ENCODE measurements at places on chromosomes 13 and 19.

DNA sequence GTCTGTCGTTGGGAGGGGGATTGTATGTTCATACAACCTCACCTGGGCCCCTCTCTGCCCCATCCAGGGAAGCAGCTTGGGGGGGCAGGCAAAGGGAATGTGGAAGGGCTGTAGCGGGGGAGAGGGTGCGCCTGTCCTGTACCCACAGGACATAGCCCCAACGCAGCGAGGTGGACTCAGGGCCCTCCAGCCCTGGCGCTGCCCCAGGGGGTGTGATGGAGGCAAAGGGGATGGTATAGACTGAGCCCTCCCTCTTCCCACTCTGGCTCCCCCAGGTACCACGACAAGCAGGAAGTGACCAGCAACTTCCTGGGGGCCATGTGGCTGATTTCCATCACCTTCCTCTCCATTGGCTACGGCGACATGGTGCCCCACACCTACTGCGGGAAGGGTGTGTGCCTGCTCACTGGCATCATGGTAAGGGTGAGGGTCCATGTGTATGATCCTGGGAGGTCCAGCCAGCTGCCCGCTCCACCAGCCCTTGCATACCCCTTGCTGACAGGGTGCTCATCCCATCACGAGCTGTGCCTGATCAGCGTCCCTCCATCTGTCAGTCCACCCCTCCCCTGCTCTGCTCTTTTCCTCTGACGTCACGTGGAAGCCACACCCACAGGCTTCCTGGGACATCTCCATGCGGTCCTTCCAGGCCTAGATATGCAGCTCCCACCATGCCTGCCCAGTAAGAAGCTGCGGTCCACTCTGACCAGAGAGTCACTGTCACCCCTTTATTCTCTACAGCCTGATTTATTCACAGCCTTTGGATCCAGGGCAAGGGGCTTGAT, 18.3 kb downstream of the KCNN1 start:
- no peak for DNase-seq

- no peak for DNase-seq
Measured at GRCh38 chr13:40456397-40456953, 210.0 kb downstream of the FOXO1 start.

DNA sequence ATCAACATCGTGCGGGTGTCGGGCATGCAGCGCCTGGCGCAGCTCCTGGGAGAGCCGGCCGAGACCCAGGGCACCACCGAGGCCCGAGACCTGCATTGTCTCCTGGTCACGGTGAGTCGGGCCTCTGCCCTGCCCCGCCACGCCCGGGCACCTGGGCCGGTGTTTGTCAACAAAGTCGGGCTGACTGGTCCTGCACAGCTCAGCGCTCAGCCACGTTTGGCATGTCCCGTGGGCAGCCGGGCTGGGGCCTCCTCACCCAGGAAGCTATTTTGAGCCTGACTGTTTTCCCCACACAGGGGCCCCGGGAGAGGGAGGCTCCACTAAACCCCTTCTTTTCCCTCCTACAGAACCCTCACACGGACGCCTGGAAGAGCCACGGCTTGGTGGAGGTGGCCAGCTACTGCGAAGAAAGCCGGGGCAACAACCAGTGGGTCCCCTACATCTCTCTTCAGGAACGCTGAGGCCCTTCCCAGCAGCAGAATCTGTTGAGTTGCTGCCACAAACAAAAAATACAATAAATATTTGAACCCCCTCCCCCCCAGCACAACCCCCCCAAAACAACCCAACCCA, 1.3 kb downstream of the GADD45B start:
- no peak for DNase-seq

GRCh38 chr19:19774354-19775033, 41.6 kb upstream of the ZNF14 start:
- DNase-seq = no peak

- DNase-seq = no peak
Measured at GRCh38 chr19:43759515-43759914, 4.8 kb upstream of the SMG9 start.

GRCh38 chr19:18659281-18660050, 22.6 kb downstream of the KLHL26 start:
- DNase-seq = no peak

DNA sequence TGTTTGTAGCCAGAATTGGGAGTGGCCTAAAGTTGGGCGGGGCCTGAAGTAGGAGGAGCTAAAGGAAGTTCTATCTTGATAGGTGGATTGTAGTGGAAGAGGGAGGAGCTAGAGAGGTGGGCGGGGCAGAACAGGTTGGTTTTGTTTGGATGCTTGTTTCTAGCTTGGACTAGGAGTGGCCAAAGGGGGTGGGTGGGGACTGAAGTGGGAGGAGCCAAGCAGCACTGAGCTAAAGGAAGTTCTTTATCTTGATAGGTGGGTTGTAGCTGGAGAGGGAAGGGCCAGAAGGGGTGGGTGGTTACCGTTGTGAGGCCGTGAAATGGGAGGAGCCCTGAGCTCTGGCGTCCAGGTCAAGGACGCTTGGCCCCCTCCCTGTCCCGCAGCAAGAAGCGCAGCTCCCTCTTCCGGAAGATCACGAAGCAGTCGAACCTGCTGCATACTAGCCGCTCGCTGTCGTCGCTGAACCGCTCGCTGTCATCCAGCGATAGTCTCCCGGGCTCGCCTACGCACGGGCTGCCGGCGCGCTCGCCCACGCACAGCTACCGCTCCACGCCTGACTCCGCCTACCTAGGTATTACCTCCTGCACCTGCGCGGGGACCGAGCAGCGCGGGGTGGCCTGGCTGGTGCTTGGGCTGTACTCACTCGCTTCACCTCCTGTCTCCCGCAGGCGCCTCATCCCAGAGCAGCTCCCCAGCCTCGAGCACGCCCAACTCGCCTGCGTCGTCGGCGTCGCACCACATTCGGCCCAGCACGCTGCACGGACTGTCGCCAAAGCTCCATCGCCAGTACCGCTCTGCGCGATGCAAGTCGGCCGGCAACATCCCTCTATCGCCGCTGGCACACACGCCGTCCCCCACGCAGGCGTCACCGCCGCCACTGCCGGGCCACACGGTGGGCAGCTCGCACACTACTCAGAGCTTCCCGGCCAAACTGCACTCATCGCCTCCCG, 8.0 kb downstream of the DNASE2 start:
- DNase-seq = no peak

DNA sequence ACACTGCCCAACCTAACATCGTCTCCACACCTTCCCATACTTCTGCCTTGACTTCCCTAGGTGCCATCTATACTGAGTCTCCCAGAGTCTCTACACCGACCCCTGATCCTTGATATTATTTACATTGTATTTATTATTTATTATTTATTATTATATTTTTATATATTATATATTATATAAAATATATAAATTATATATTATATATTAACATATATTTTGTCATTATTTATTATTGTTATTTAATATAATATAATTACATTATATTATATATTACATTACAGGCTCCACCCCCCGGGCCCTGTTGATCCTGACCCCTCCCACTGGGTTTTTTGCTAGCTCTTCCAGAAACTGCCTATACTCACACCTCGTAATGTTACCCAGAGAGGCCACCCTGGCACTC, 18.4 kb upstream of the TOMM40 start:
- DNase-seq = no peak

- no peak for DNase-seq
Measured at GRCh38 chr13:46685006-46685730, 111.8 kb downstream of the ESD start.

DNA sequence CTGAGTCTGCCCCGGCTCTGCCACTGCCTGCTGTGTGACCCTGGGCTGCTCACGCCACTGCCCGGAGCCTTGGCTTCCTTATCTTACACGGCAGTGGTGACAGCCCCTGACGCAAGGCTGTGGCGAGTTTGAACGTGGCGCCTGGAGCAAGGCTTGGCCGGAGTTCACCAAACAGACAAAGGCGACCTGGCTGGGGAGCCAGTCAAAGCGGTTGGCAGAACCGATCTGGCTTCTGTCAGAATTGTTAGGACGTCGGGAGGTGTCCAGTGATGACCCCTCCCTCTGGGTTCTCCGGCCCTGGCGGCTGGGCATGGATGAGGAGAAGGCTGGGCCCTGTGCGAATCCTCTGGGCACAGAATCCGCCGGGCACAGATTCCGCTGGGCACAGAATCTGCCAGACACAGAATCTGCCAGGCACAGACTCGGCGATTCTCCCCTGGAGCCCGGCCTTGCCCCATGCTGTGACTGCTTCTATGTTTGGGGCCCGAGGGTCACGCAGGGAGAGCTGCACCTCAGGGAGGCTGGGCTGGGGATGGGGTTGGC, 11.7 kb upstream of the TMEM255B start:
- no peak for DNase-seq

- DNase-seq = no peak
Measured at GRCh38 chr13:108897955-108898354, 268.5 kb downstream of the MYO16 start.

- no peak for DNase-seq
Measured at GRCh38 chr19:46745521-46746280, at the start of gene FKRP. Gene FKRP (plus strand): TSS chr19:46746057. CDS start chr19:46755451, 9,394 bp downstream.

GRCh38 chr13:51772781-51773180, 31.2 kb downstream of the DHRS12 start:
- DNase-seq = no peak

GRCh38 chr19:41957838-41958366, 1.2 kb downstream of the RABAC1 start:
- DNase-seq = peak; percentile 67

- DNase-seq = no peak
Measured at GRCh38 chr13:110575322-110576069, 14.0 kb upstream of the RAB20 start.

GRCh38 chr19:5838353-5839064, 993 bp downstream of the FUT6 start:
- no peak for DNase-seq

Data from cerebellar nuclear complex (tissue), 1 donor.